ENCODE measurements at places on chromosomes 1 and 21. TPM values are rescaled to one million over a fixed set of nuclear protein-coding genes. Genes with fewer than 3 reads are reported as not detected.

- no peak for DNase-seq
Observed at GRCh38 chr1:240909701-240910457, 297.9 kb upstream of the GREM2 start.

The IVL gene
- 0.86 TPM for polyA plus RNA-seq

DNA sequence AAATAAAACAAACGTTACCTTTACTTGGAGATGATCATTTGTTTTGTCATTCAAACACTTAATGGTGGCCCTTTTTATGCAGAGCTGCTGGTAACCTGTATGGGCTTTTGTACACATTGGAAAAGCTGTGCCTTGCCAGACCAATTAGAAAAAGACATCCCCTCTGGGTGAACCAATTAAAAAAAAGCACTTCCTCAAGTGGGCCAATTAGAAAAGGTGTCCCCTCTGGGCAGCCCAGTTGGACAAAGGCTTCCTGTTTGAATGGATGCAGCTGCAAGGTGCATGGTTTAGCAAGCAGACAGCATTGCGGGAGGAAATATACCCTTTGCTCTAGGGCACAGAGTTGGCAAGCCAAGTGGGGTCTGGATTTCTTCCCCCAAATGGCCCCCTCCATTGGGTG is 21.6 kb downstream of the HUNK start:
- DNase-seq, result peak; percentile 44

GRCh38 chr21:19603011-19603593 is 1199.5 kb upstream of the TMPRSS15 start:
- no peak for DNase-seq
